Activated CD8-positive, alpha-beta T cell treated with anti-CD3 and anti-CD28 coated beads for 36 hours (primary cell): ENCODE measurements at places on chromosomes 11 and 22.
A peak's percentile ranks its signal among the peaks of the same experiment; 100 is the strongest.

GRCh38 chr11:130179396-130180306, 20.1 kb downstream of the ST14 start:
- H3K27ac ChIP-seq, result no peak overlapping the region
- no peak for DNase-seq
- H3K4me1 ChIP-seq, result no peaks in the 10 kb centered on the region
- H3K4me3 ChIP-seq, result no peak overlapping the region

DNA sequence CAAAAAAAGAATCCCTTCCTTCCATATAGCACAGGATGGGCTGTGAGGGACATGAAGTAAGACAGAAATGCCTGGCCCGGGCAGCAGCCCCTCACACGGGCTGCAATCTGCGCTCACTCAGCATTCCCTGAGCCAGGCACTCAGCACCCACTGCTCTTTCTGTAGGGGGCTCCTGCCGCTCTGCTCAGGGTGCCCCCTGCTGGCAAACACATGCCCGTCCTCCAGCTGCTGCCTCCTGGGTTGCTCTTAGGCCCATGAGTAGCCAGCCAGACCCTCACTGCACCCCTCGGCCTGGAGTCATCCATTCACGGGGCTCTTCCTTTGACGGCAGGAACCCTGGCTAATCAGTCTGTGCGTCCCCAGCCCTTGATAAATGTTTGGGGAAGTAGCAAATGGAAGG, 6.9 kb downstream of the MCAT start:
- no peak overlapping the region for H3K27ac ChIP-seq
- no peak overlapping the region for H3K4me3 ChIP-seq
- peaks cover 7% of the 10 kb centered on the region for H3K4me1 ChIP-seq
- H3K27me3 ChIP-seq, result no peaks in the 10 kb centered on the region
- peaks cover 42% of the 10 kb centered on the region for H3K36me3 ChIP-seq

DNA sequence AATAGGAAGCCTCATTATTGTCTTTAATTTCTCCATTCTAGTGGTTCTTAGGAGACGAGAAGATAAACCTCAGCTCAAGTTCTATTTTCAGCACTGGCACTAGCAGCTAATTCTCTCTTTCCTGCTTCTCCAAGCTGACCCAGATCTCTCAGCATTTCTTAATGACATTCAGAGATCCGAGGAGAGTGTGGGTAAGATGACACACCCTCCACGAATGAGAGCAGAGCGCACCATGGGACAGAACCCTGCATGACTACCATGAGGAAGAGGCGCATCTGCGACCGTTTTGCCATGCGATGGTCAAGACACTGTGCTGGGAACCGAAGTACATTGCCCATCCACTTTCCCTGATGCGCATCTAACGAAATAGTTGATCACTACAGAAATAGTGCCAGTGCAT, 241.8 kb downstream of the LARGE1 start:
- H3K27ac ChIP-seq, result no peak overlapping the region
- no peaks in the 10 kb centered on the region for H3K36me3 ChIP-seq
- no peak overlapping the region for H3K4me3 ChIP-seq
- H3K4me1 ChIP-seq, result no peaks in the 10 kb centered on the region
- H3K27me3 ChIP-seq, result no peaks in the 10 kb centered on the region

- no peaks in the 10 kb centered on the region for H3K4me1 ChIP-seq
- no peaks in the 10 kb centered on the region for H3K27me3 ChIP-seq
- no peaks in the 10 kb centered on the region for H3K36me3 ChIP-seq
Observed at GRCh38 chr22:29757096-29757495, 9.7 kb downstream of the ZMAT5 start.

GRCh38 chr22:19984851-19985811, 31.5 kb downstream of the ARVCF start:
- no peak for DNase-seq
- H3K27ac ChIP-seq, result no peak overlapping the region
- no peaks in the 10 kb centered on the region for H3K27me3 ChIP-seq
- H3K4me1 ChIP-seq, result peaks cover 2% of the 10 kb centered on the region
- no peaks in the 10 kb centered on the region for H3K36me3 ChIP-seq

GRCh38 chr22:38125038-38125610, 14.6 kb upstream of the BAIAP2L2 start:
- H3K27ac ChIP-seq, result no peak overlapping the region
- H3K27me3 ChIP-seq, result no peaks in the 10 kb centered on the region
- no peaks in the 10 kb centered on the region for H3K36me3 ChIP-seq
- DNase-seq, result no peak
- H3K4me1 ChIP-seq, result no peaks in the 10 kb centered on the region

- peaks cover 13% of the 10 kb centered on the region for H3K27me3 ChIP-seq
- no peak overlapping the region for H3K4me3 ChIP-seq
- H3K36me3 ChIP-seq, result no peaks in the 10 kb centered on the region
- no peaks in the 10 kb centered on the region for H3K4me1 ChIP-seq
- no peak for DNase-seq
Observed at GRCh38 chr11:74681686-74682651, 49.3 kb downstream of the CHRDL2 start.

DNA sequence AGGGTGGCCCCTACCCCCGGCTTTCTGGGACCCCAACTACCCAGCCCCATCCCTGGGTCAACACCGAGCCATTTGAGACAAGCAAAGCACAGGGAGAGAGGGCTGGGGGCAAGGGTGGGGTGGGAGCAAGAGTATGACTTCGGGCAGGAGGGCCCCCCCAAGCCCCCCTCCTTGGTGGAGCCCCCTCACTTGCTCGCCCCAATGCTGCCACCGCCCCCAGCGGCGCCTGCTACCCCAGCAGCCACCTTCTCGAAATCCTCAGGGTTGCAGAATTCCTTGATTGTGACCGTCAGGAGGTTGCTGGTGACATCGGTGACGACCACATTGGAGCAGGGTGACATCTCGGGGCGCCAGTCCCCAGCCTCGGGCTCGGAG, 6.0 kb downstream of the CBX6 start:
- H3K4me3 ChIP-seq, result no peak overlapping the region
- H3K36me3 ChIP-seq, result peaks cover 39% of the 10 kb centered on the region
- peaks cover 31% of the 10 kb centered on the region for H3K4me1 ChIP-seq
- no peak overlapping the region for H3K27ac ChIP-seq

GRCh38 chr22:39254789-39255298, 10.1 kb upstream of the PDGFB start:
- peak; percentile 79 for DNase-seq
- peak overlapping the region; percentile 46 for H3K4me3 ChIP-seq
- no peaks in the 10 kb centered on the region for H3K36me3 ChIP-seq
- H3K27me3 ChIP-seq, result peaks cover 16% of the 10 kb centered on the region
- peak overlapping the region; percentile 88 for H3K27ac ChIP-seq

GRCh38 chr11:71433648-71434450, 14.3 kb downstream of the DHCR7 start:
- no peak for DNase-seq
- H3K36me3 ChIP-seq, result peaks cover 16% of the 10 kb centered on the region
- no peak overlapping the region for H3K4me3 ChIP-seq
- H3K27ac ChIP-seq, result no peak overlapping the region

GRCh38 chr11:86769219-86769618, 31.1 kb upstream of the PRSS23 start:
- no peak for DNase-seq
- H3K36me3 ChIP-seq, result no peaks in the 10 kb centered on the region
- no peak overlapping the region for H3K4me3 ChIP-seq
- H3K27me3 ChIP-seq, result no peaks in the 10 kb centered on the region
- no peak overlapping the region for H3K27ac ChIP-seq

DNA sequence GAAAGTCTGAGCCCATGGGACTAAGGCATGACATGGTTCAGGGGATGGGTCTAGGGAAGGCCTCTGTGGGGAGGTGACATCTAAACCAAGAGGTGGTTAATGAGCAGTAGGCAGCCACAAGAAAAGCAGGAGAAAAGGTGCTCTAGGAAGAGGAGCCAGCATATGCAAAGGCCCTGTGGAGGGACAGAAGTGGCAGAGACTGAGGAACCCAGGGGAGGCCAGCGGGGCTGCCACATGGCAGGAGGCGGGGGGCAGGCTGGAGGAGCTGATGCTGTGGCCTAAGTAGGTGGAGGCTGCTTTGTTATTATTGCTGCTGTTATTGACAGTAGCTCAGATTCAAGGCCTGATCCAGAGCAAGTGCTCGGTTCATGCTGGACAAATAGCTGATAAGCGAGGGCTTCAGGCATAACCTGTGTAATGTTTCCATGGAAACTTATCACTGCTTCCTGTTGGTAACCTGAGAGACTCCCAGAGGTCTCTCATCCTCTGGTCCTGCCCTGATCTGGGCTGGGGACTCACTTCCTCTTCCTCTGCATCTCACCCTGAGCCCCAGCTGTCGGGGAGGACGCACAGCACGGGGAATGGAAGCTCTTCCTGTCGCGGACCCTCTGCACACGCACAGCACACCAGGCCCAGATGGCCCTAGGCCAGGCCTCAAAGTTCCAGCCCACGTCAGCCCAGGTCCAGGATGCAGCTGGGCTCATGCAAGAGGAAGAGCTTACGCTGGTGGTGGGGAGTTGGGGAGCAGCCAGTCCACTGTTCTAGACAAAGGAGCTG, 75.2 kb upstream of the TP53I11 start:
- H3K4me1 ChIP-seq, result peaks cover 11% of the 10 kb centered on the region
- peak; percentile 37 for DNase-seq
- peak overlapping the region; percentile 28 for H3K27ac ChIP-seq
- no peak overlapping the region for H3K4me3 ChIP-seq
- no peaks in the 10 kb centered on the region for H3K27me3 ChIP-seq

- H3K4me1 ChIP-seq, result no peaks in the 10 kb centered on the region
- H3K27me3 ChIP-seq, result no peaks in the 10 kb centered on the region
- peak; percentile 57 for DNase-seq
- H3K4me3 ChIP-seq, result no peak overlapping the region
- H3K36me3 ChIP-seq, result peaks cover 2% of the 10 kb centered on the region
Observed at GRCh38 chr11:63478896-63479295, 12.1 kb downstream of the PLAAT5 start.

GRCh38 chr11:75626889-75627529, 41.8 kb downstream of the MAP6 start:
- H3K27ac ChIP-seq, result no peak overlapping the region
- no peaks in the 10 kb centered on the region for H3K36me3 ChIP-seq
- no peak overlapping the region for H3K4me3 ChIP-seq
- DNase-seq, result no peak
- H3K27me3 ChIP-seq, result peaks cover 16% of the 10 kb centered on the region
